Sigmoid colon (tissue), 7 donors: ENCODE measurements at places on chromosomes 1 and 21. TPM values are rescaled to one million over a fixed set of nuclear protein-coding genes. Genes with fewer than 3 reads are reported as not detected.

GRCh38 chr1:18535391-18536210 lies 54.9 kb downstream of the KLHDC7A start:
- no peaks in the 10 kb centered on the region for H3K4me1 ChIP-seq
- H3K4me3 ChIP-seq = no peak overlapping the region
- H3K27ac ChIP-seq = no peak overlapping the region

- peaks cover 28% of the 10 kb centered on the region for H3K4me1 ChIP-seq
- peak within 1 kb of the TSS; percentile 64 for H3K27ac ChIP-seq
- H3K4me3 ChIP-seq = peak within 1 kb of the TSS; percentile 59
- DNase-seq = peak; percentile 93
- H3K36me3 ChIP-seq = no peaks in the 10 kb centered on the region
Observed at GRCh38 chr1:32205401-32206370, at the start of gene IQCC. TSS of gene IQCC (plus strand) at chr1:32205671. CDS start at chr1:32205682, 11 bp downstream.

GRCh38 chr1:203144661-203145060 lies 17.1 kb downstream of the ADORA1 start:
- H3K36me3 ChIP-seq = no peaks in the 10 kb centered on the region
- no peaks in the 10 kb centered on the region for H3K4me1 ChIP-seq
- no peak for DNase-seq
- H3K4me3 ChIP-seq = no peak overlapping the region
- H3K27me3 ChIP-seq = no peaks in the 10 kb centered on the region
- H3K27ac ChIP-seq = no peak overlapping the region

DNA sequence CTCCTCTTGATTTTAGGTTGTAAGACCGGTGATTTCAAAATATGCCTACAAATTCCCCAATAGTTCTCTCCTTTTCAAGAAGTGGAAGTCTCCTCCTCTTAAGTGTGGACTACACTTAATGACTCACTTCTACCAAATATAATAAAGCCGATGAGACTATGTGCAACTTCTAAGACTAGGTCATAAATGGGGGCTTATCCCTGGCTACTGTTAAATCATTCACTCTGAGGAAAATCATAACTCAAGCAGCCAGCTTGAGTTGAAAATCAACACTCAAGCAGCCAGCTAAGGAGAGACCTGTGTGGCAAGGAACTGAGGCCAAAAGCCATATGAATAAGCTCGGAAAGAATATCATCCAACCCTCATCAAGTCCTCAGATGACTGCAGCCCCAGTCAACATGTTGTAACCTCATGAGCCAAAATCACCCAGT lies 49.6 kb upstream of the PSMG1 start:
- H3K36me3 ChIP-seq = peaks cover 11% of the 10 kb centered on the region
- no peaks in the 10 kb centered on the region for H3K27me3 ChIP-seq
- no peak overlapping the region for H3K4me3 ChIP-seq
- no peaks in the 10 kb centered on the region for H3K4me1 ChIP-seq
- no peak for DNase-seq
- no peak overlapping the region for H3K27ac ChIP-seq

CCDC17 gene
- 1.4 TPM for total RNA-seq

WNT9A gene
- total RNA-seq = 8.6 TPM

REN gene
- not detected for total RNA-seq
